Hepatocyte (in vitro differentiated cells): ENCODE measurements at places on chromosomes 7 and 10. TPM values are rescaled to one million over a fixed set of nuclear protein-coding genes. Genes with fewer than 3 reads are reported as not detected.

The SORCS3 gene
- 0.59 TPM in 1 of 2 replicates, not detected in the other for polyA plus RNA-seq

The URGCP gene
- polyA plus RNA-seq = 21.7 and 31.9 TPM in 2 replicates

The NPSR1 gene
- polyA plus RNA-seq = not detected in 2 replicates

The LRRC18 gene
- polyA plus RNA-seq = not detected in 2 replicates

The TSPAN12 gene
- polyA plus RNA-seq = 16.8 and 20.8 TPM in 2 replicates

The TMEM176A gene
- 242 and 343 TPM in 2 replicates for polyA plus RNA-seq

The LRIT1 gene
- not detected in 2 replicates for polyA plus RNA-seq

The PDK4 gene
- 26.0 and 28.8 TPM in 2 replicates for polyA plus RNA-seq

The CCDC6 gene
- 22.3 and 23.7 TPM in 2 replicates for polyA plus RNA-seq

The RHBDD2 gene
- 177 and 178 TPM in 2 replicates for polyA plus RNA-seq

The CNTNAP2 gene
- 7.4 and 7.5 TPM in 2 replicates for polyA plus RNA-seq

The NXPH1 gene
- polyA plus RNA-seq = not detected in 2 replicates

- DNase-seq = peak; percentile 13
Observed at GRCh38 chr10:36256948-36257356, 614.9 kb upstream of the FZD8 start.

- DNase-seq = no peak
Observed at GRCh38 chr10:119673271-119673670, 22.1 kb downstream of the BAG3 start.

- DNase-seq = no peak
Observed at GRCh38 chr10:118838364-118838763, 83.6 kb upstream of the CACUL1 start.

DNA sequence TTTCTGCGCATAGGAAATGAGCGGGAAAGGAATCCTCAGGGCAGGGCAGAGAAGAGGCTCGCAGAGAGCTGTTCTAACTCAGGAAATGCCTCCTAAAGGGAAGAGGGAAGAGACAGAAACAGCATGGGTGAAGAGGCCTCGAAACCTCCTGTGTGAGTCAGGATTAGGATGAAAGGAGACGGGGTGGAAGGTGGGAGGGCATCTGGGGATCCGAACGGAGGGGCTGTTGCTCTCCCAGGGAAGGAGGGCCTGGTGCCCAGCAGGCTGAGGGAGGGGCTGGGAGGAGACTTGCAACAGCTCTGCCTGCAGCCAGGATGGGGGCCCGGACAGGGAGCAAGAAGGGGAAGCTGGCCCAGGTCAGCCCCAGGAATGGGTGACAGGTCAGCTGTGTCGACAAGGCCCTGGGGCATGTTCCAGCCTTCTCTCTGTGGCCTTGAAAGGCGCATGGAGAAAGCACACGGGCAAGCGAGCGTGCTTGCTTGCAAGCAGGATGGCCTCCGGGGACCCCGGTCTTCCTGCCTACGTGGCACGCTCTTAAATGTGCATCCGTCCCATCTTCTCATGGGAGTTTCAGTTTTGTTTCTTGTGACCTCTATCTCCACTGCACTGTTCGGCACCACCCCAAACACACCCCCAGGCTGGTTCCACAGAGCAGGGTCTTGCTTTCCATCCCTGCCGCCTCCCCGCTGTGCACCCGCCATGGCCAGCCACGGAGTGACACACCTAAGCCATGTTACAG lies 63.5 kb downstream of the HIPK2 start:
- no peak for DNase-seq

- DNase-seq = no peak
Observed at GRCh38 chr10:56231436-56231835, 129.6 kb downstream of the ZWINT start.

DNA sequence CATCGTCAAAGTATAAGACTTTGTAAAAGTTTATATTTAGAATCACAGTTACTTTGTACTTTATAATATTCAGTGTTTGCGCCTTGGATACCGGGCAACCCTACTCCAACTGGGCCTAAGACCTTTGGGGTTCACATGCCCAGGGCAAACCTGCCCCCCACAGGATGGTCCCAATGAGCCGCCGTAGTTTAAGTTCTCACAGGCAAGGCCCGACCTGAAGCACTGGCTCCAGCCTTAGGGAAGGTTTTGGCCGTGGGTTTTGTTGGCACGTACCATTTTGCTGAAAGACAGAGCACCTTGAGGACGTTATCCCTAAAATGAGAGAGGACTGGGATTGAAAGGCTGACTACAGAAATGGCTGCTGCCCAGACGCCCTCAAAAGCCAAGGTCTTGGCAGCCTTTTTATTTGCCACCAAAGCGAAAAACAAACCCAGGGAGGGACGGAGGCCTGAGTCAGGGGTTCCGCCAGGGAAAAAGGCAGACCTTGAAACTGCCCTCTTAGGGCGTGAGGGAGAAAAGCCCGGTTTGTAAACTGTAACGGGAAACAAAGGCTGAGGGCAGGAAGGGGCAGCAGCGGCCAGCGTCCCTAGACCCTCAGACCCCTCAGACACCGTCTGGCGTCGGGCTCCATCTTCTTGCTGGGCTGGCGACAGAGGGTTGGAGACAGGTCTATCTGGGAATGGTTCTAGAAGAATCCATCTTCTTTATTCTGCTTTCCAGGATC lies at the start of gene CCDC172:
TSS of gene CCDC172 (plus strand) at position 222 of the 724 bp plus-strand sequence. CDS start 564 bp downstream, outside the sequence.
- DNase-seq = no peak

DNA sequence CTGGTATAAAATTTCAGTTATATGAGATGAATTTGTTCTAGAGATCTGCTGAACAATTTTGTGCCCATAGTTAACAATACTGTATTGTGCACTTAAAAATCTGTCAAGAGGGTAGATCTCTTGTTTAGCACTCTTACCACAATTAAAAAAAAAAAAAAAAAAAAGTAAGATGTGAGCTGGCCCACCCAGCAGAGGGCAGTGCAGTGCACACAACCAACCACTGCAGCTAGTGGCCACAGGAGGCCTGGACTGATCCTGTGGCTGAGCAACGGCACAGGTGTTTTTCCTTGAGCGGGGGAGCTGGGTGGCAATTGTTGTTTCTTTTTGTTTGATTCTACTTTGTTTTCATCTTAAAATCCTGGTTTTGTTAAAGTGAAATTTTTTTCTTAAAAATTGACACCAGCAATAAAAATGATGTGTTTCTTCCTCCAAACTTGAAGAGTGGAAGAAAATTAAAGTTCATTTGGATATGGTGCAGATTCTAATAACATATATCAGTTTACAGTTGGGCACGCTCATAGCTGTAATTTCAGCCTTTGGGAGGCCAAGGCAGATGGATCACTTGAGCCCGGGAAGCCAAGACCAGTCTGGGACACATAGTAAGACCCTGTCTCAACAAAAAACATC lies 171.1 kb upstream of the TBX20 start:
- peak; percentile 75 for DNase-seq

- DNase-seq = no peak
Observed at GRCh38 chr10:72253578-72253977, 20.1 kb upstream of the DDIT4 start.

DNA sequence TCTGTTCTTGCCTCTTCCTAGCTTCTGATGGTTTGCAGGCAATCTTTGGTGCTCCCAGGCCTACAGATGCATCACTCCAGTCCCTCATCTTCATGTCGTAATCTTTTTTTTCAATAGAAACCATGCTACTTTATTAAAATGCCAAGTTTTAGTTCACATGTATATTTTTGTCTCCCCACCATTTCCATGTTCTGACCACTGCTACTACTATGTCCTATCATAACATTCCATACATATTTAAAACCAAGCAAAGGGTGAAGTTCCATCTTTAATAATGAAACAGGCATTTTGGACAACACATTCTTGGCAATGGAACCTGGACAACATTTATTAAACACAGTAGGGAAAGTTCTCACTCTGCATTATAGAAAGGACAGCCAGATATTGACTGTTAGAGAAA lies 58.8 kb downstream of the ZNF518A start:
- DNase-seq = no peak

DNA sequence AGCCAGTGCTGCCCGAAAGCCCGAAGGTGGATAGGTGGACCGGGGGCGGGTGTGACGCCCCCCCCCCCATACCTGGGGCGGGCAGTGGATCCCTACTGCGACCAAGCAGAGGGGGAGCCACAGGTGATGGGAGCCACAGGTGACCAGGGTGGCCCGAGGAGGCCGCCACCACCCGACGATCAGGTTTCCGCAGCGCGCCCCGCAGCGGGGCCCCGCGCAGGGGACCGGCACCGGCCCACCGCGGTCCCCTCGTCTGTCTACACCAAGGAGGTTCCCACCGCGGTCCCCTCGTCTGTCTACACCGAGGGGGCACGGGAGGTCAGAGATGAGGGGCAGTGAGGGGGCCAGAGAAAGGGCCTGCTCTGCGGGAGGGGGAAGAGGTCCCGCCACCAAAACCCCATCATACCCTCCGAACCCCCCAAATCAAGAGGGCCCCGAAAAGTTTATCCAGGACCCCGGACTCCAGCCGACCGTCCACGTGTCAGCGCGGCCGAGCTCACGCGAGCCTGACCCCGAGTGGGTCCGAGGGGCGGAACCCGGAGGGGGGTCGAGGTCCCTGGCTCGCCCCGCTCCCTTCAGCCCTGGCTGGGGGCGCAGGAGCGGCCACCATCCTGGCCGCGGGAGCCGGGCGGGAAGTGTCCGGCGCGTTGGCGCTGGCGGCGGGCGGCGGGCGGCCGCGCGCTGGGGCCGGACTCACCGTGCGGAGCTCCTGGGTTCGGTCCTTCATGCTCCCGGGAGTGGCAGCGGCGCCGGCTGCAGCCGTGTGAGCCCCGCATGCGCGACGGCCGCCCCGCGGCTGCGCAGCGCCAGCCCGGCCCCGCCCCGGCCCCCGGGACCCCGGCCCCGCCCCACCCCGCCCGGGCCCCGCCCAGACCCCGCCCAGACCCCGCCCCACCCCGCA lies at the start of gene STX1A:
TSS of gene STX1A (minus strand) at position 765 of the 901 bp plus-strand sequence. CDS start at position 727, 38 bp downstream.
- peak; percentile 92 for DNase-seq

GRCh38 chr7:74718336-74718735 lies 55.5 kb upstream of the NCF1 start:
- DNase-seq = no peak

- DNase-seq = peak; percentile 69
Observed at GRCh38 chr10:91251430-91252056, 31.1 kb downstream of the PCGF5 start.

- DNase-seq = no peak
Observed at GRCh38 chr10:22315455-22316285, 518 bp upstream of the COMMD3 start.

DNA sequence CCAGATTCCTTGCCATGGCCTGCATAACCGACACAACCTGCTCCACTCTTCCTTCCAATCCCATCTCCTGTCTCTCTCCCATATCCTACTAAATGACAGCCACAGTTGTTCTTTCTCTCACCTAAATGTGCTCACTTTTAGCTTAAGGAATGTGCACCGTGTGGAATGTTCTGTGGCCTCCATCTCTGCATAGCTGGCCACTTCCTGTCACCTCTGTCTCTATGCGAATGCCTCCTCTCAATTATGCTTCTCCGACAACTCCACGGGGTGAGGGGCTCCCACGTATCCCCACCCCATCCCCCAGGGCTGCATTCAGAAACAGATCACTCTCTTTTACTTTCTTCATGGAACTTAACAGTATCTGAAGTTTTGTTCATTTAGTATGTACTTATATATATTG lies 110.7 kb downstream of the RAB18 start:
- DNase-seq = no peak

DNA sequence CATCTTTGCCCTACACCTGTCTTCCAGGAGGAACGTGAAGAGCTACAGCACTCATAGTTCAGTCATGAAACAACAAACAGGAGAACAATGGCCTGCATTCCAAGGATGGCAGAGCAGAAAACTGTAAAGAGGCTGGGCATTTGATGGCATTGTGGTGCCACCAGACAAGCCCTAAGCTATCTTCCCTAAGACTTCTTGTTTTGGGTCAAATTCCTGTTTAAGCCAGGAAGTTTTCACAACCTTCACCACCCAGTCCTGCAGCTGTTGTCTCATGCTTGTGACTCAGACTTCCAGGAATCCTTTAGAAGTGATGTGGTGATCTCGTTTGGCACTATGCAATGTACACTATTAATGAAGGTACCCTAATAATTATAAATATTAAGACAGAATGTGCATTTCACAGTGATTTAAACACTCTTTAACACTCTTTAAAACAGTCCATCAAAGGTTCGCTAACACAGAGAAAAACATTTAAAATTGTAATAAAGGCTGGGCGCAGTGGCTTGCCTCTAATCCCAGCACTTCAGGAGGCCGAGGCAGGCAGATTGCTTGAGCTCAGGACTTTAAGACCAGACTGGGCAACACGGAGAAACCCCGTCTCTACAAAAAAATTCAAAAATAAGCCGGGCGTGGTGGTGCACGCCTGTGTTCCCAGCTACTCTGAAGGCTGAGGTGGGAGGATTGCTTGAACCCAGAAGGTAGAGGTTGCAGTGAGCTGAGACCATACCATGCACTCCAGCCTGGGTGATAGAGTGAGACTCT lies 2.7 kb upstream of the HERPUD2 start:
- no peak for DNase-seq

DNA sequence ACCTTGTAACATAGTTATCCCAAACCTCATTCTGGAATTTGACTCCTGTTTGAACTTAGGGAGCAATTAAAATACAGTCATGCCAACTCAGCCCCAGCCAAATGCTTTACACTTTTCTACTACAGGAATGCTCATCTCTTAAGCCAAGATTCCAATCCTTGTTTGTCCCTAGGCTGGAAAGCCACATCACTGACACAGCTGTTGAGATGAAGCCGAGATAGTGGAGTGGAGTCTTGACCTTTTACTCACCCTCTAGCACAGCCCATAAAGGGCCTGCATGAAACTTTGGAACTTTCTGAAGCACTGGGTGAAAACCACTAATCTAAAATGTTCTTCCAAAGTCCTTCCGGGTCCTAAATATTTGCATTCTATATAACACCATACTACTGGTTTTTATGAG lies 247.3 kb downstream of the ETV1 start:
- peak; percentile 8 for DNase-seq

DNA sequence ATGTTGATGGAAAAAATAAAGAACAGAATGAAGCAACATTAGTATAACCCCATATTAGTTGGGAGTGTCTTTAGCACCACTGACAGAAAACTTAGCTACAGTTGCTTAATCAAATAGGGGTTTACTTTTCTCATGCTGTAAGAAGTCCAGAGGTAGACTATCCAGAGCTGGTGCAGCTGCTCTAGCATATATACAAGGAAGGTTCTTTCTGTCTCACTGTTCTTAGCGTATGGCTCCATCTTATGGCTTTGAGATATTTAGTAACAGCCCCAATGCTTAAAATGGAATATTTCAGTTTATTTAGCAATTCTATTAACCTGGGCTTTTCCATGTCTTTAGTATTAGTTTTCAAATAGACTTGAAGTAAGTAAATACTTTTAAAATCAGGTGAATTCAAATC lies 15.2 kb upstream of the WNT2 start:
- no peak for DNase-seq

GRCh38 chr7:28095231-28095630 lies 85.4 kb downstream of the JAZF1 start:
- no peak for DNase-seq

- no peak for DNase-seq
Observed at GRCh38 chr7:131151034-131151433, 176.6 kb upstream of the MKLN1 start.

DNA sequence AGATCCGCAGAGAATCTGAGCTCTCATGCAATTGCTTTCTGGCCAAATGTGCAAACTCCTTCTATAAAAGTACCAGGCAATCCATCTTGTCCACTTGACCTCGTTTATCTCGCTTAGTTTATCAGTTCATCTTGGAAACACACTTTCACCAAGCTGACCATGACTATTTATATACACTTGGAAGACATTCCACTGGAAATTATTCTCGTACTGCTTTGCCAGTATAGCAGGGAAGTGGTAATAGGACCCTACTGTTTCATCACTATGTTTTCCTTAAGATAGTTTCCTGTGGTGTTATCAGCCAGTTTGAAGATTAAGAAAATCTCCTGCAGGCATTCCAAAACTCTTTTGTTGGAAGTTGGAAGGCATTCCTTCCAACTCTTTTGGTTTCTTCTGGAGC lies 115.3 kb upstream of the FAM171A1 start:
- DNase-seq = no peak

GRCh38 chr10:114518401-114519305 lies 114.4 kb upstream of the AFAP1L2 start:
- no peak for DNase-seq

- peak; percentile 69 for DNase-seq
Observed at GRCh38 chr10:75972491-75973276, 541.3 kb downstream of the LRMDA start.
